ENCODE measurements at places on chromosomes 5 and 9. TPM values are rescaled to one million over a fixed set of nuclear protein-coding genes. Genes with fewer than 3 reads are reported as not detected.

The FOXD4L5 gene
- total RNA-seq = not detected

The CCL21 gene
- 214 TPM for total RNA-seq

DNA sequence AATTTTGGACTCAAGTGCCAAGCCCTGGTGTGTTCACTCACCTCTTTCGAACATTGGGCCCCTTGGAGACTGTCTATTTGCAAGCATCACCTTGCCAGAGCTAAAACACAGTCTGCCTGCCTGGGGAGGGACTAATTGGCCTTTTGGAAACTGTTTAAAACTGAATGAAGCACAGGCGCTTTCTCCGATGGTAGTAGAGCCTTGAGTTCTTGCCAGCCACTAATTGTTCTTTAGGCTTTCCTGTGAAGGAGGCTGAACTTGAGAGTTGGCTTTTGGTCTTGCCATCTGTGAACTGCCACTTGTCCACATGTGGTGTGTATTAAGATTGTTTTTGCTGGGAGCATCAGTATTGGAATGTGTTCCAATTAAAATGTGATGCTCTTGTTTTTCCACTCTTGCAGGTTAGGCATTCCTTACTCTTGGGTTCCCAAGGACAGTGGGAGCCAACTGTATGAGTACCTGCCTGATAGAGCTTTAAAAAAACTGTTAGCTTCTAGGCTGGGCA is 26.0 kb downstream of the GARNL3 start:
- H3K27me3 ChIP-seq = no peaks in the 10 kb centered on the region
- no peak overlapping the region for H3K27ac ChIP-seq

- H3K4me3 ChIP-seq = no peak overlapping the region
- H3K27ac ChIP-seq = peak overlapping the region; percentile 87
- DNase-seq = peak; percentile 92
- peaks cover 94% of the 10 kb centered on the region for H3K4me1 ChIP-seq
- no peaks in the 10 kb centered on the region for H3K36me3 ChIP-seq
- H3K27me3 ChIP-seq = no peaks in the 10 kb centered on the region
These were observed 51.4 kb downstream of the ROR2 start for GRCh38 chr9:91898451-91899218.

All from sigmoid colon (tissue), 7 donors.